Gastrocnemius medialis (tissue), 4 donors: ENCODE measurements at places on chromosomes 12 and 14. TPM values are rescaled to one million over a fixed set of nuclear protein-coding genes. Genes with fewer than 3 reads are reported as not detected.

DNA sequence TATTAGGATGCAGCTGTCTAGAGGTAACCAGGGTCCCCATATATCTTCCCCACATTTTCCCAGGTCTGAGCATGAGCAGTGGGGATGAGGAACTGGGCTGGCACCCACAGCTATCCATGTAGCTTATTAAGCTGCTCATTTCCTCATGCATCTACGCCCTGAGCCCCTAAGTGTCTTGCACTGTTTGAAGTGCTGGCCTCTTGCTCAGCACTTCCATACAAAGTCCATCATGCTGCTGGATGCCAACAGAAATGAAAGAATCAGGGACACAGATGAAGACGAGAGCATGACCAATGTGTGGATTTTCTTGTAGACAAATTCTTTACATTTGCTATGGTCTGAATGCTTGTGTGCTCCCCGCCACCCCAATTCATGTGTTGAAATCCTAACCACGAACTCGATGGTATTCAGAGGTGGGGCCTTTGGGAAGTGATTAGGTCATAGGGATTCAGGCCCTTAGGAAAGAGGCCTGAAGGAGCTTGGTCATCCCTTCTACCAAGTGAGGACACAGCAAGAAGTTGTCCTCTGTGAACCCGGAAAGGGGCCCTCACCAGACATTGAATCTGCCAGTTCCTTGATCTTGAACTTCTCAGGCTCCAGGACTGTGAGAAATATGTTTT is 54.5 kb downstream of the C12orf75 start:
- no peak for DNase-seq

DNA sequence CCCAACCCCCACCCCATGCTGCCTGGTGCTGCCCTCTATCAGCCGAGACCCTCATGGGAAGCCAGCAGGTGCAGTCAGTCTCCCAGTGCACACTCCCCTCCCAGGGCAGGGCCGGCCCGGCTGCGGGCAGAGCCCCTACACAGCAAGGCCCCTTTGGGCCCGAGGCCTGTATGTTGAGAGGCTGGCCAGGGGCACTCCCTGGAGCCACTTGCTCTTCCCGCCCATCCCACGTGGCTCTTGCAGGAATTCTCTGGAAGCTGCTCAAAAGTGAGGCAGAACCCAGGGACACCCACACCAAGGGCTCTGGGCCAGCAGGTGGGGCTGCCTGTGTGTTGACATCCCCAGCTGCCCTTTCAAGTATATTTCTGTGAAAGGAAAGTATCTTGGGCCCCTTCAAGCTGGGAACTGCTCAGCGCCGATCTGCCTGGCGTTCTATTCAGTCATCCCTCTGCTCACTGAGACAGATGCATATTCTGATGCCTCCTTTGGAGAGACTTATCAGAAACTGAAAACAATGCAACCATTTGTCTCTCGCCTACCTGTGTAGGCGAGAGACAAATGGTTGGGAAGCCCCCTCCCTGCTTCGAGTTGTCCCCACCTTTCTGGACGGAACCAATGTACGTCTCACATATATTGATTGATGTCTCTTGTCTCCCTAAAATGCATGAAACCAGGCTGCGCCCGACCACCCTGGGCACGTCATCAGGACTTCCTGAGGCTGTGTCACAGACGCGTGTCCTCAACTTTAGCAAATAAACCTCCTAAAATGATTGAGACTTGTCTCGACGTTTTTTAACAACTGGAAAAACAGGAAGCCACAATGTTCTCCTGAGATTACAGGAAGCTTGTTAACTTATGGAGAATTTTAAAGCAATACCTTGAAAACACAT is 6.0 kb downstream of the GPR132 start:
- no peak for DNase-seq

GRCh38 chr12:46825591-46826414 is at the start of gene SLC38A4:
Gene SLC38A4, minus strand, starts transcription at chr12:46825997. Its CDS starts 32,926 bp downstream, at chr12:46793071.
- DNase-seq, result peak; percentile 50

- no peak for DNase-seq
Measured at GRCh38 chr14:105317546-105317945, 3.0 kb downstream of the PACS2 start.

The PRICKLE1 gene
- 1.6 TPM for total RNA-seq

The GDF3 gene
- not detected for total RNA-seq

The ADAMTS20 gene
- not detected for total RNA-seq

- DNase-seq, result peak; percentile 0
Measured at GRCh38 chr12:131121705-131122405, 168.1 kb downstream of the ADGRD1 start.

GRCh38 chr14:60235440-60235839 is 13.6 kb upstream of the PPM1A start:
- no peak for DNase-seq

- DNase-seq, result no peak
Measured at GRCh38 chr14:36585100-36585499, 2.7 kb upstream of the NKX2-8 start.

The PTPRB gene
- total RNA-seq, result 13.3 TPM

DNA sequence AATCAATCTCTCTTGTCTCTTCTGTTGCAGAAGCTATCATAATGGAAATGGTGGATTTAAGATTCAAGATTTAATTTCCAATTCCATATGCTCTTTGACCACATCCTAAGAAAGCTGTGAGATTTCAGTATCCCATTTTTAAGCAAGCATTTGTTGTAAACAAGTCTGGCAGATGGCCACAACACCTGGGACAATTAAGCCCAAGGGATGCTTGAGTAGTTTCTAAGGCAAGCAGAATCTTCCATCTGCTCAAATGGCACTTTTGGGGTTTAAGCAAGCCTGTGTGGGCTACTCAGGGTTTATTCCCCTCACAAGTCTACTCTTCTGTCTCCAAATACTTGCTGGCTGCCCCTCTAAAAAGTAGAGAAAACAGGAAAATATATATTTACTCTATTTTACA is 304.7 kb upstream of the SYT1 start:
- DNase-seq, result no peak

DNA sequence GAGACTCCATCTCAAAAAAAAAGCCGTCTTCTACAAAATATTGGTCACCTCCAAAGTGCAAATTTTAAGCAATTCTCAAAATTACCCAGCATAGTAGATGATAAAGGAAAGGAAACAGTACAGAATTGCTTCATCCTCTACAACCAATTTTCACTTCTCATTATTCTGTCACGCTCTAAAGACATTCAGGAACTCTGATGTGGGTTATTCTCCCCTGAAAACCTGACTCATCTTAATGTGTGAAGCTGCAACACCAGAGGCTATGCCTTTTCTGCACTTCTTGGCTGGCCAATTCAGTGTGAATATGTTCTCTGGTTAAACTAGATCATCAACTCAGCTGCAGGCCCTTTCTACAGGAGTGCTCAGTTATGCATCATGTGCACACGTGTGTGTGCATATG is 11.0 kb downstream of the PTGER2 start:
- DNase-seq, result no peak

DNA sequence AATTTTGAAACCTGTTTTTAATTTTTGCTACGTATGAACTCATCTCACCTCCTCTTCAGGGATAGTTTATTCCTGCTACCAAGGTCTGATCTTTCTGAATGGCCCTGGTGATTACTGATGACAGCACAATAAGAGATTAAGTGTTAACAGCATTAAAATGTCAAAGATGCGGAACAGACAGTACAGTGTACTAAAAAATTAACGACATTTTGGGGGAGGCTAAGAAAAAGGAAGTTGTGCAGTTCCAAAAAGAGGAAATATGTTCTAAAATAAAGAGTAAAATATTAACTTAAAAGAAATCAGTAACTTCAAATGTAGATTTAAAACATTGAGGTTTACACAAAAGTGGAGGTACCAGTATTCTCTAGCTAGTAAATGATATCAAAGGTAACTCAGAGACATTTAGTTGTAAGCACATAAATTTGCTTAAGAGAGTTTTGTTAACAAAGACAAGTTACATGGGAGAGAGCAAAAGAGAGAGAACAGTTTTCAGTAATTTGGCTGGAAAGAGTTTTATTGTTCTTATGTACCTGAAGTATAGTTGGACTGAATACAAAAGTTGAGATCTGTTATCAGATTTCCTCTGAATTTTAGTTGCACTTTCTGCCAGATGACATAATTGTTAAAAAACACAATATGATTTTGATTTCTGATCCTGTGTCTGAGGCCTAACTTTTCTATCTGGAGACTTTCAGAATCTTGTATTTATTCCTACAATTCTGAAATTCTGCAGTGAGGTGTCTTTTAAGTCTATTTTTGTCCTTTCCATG is 4.2 kb upstream of the CLECL1 start:
- no peak for DNase-seq

- DNase-seq, result no peak
Measured at GRCh38 chr14:44300916-44301315, 206.2 kb downstream of the FSCB start.

The TDRD9 gene
- 0.17 TPM for total RNA-seq

GRCh38 chr12:106048676-106049075 is 90.1 kb downstream of the NUAK1 start:
- no peak for DNase-seq

The PIWIL1 gene
- total RNA-seq, result not detected

DNA sequence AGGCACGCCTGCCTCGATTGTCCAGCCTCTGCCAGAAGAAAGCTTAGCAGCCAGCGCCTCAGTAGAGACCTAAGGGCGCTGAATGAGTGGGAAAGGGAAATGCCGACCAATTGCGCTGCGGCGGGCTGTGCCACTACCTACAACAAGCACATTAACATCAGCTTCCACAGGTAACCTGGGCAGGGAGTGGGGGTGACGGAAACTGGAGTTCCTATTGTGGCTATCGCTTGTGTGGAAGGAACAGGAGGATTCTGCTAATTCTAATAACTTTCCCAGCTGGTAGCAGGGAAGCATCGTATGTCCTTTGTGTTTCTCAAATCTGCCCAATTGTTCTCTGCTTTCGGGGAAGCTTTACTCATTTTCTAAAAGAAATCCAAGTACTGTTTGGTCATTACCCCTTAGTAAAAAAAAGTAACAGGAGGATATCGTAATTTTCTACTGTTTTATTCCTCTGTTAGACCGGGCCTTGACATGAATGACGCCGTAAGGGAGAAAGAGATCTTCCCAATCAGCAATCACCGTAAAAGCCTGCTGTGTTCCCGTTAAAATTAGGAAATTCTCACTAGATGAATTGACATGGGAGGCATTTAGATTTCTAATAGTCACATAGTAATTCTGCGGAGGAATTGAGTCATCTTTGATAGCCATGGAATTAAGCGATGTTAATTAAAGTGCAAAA is 449 bp downstream of the THAP2 start:
- no peak for DNase-seq

DNA sequence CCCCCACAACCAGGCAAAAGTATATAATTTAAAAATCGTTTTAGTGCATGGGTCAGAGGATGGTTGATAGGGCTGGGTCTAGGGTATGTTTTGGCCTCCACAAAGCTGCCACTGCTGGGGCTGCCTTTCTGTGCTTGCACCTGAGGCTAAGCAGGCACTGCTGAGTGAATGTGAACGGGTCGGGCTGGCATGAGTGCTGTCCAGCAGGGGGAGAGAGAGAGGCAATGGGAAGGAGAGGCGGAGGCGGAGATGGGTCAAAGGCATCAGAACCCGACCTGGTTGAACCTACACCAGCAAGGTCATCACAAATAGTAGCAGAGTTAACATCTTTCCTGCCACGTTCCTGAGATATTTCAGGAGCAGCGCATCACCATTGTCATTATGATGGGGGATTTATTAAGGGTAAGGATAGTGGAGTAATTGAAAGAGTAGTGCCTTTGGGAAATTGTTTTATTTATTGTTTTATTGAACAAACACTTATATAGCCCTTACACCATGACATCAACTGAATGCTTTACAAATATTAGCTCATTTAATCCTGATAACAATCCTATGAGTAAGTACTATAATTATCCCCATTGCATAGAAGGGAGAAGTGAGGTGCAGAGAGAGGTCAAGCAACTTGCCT is 5.8 kb upstream of the NRXN3 start:
- DNase-seq, result no peak

The RTL1 gene
- total RNA-seq, result not detected

DNA sequence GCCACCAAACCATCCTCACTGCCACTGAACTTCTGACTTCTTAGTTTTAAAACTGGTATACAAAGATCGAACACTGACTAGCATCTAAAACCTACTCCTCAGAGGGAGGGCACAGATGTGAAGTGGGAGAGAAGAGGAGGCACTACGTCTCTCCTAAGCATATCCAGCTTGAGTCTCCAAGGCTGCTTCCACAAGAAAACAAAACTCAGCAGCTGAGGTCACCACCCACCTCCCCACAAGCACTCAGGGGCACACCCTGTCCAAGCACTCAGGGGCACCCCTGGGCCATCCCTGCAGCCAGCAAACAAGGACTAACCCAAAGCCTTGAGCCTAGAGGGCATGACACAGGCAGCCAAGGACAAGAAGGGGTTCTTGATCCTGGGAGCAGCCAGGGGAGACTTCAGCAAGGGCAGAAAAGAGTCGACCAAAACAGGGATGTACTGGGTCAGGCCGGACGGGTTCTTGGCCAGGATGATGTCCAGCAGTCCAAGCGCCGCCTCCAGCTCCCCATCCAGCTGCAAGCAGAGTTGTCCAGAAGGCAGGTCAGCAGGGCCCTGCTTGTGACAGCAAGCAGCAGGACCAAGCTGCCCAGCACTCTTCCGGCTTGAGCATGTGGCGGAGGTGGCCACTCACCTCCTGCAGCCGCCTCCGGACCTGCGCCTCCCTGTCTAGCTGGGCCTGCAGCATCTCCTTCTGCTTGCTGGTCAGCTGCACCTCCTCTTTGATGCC is 34.8 kb downstream of the GCN1 start:
- DNase-seq, result no peak

The ASCL4 gene
- total RNA-seq, result not detected

DNA sequence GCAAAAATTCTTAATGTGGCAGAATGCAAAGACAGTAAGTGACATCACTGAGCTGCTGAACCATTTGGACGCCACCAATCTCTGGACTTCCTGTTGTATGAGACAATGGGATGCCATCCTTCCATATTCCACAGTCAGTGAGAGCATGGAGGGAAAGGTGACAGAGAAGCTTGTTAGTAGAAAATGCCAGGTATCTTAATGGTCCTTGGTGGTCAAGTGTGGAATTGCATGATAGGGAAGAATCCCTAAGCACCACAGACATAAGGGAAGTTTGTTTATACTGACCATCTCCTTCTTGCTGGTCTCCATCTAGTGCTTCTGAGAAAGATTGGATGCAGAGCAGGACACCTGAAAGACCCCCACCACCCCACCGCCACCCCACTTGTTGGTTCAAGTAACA is 1410.0 kb upstream of the TMEM132C start:
- DNase-seq, result no peak

GRCh38 chr14:77265561-77266335 is 5.3 kb downstream of the NGB start:
- DNase-seq, result no peak

- no peak for DNase-seq
Measured at GRCh38 chr12:24911271-24911791, 37.6 kb downstream of the BCAT1 start.

DNA sequence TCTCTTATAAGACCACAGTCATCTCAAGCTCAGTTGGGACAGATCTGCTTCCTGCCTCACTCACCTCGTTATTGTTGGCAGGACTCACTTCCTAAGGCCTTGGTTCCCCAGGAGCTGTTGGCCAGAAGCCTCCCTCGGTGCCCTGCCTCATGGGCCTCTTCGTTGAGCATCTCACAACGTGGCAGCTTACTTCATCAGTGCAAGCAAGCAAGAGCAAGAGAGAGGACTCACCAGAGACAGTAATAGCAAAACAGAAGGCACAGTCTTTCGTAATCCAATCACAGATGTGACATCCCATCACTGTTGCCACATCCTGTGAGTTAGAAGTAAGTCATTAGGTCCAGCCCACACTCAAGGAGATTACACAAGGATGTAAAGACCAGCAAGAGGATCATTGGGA is 5.1 kb upstream of the NUMB start:
- peak; percentile 23 for DNase-seq

- DNase-seq, result no peak
Measured at GRCh38 chr12:9971181-9971580, at the start of gene CLEC12A. Gene CLEC12A, plus strand, starts transcription at chr12:9971409. Its CDS starts 188 bp downstream, at chr12:9971597.

The ARPC3 gene
- 198 TPM for total RNA-seq

- DNase-seq, result no peak
Measured at GRCh38 chr12:132237772-132238487, 91.5 kb downstream of the GALNT9 start.
